ENCODE measurements at places on chromosomes 2 and 18. TPM values are rescaled to one million over a fixed set of nuclear protein-coding genes. Genes with fewer than 3 reads are reported as not detected.

- DNase-seq, result no peak
Observed at GRCh38 chr18:52572036-52573000, 232.3 kb downstream of the DCC start.

DNA sequence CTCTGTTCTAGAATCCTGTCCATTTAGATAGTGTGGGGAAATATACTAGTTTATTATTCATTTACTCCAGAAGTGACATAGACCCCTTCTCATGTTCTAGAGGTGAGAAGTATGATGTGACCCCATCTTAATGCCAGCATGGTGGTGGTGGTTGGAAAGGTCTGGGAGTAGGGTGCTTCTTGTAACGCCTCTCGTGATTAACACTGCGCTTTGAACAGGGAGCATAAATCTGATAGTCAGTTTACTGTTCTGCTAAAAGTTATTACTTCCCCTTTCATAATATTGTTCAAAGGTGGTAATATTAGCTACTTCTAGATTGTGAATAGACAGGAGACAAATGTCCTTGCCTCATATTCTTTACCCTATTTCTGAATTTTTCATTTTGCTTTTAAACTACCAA, 35.6 kb downstream of the EHBP1 start:
- no peak for DNase-seq

GRCh38 chr2:54572636-54573536, 116.8 kb downstream of the SPTBN1 start:
- peak; percentile 52 for DNase-seq

DNA sequence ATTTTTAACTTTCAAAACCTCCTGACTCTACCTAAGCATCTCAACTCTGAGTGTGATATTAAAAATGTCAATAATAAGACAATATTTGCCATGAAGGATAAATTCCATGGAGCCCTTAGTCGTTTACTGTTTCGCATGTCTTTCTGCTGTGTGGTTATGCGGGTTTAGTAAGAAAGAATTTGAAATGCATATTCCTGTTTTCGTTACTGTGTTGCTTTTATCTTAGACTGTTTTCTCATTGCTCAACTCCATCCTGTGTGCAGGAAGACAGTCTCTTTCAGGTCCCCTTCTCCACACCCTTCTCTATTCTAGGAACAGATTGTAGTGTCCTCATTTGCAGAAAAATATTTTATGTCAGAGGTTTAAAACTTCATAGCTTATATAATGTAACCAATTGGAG, 82.5 kb upstream of the MAP3K20 start:
- DNase-seq, result no peak

GRCh38 chr2:120703330-120703994, 32.2 kb upstream of the GLI2 start:
- DNase-seq, result peak; percentile 70

TMEM37 gene
- total RNA-seq, result not detected

GRCh38 chr18:67282796-67283195, 233.7 kb downstream of the DSEL start:
- DNase-seq, result no peak

ZNF892 gene
- total RNA-seq, result 1.9 TPM

DNA sequence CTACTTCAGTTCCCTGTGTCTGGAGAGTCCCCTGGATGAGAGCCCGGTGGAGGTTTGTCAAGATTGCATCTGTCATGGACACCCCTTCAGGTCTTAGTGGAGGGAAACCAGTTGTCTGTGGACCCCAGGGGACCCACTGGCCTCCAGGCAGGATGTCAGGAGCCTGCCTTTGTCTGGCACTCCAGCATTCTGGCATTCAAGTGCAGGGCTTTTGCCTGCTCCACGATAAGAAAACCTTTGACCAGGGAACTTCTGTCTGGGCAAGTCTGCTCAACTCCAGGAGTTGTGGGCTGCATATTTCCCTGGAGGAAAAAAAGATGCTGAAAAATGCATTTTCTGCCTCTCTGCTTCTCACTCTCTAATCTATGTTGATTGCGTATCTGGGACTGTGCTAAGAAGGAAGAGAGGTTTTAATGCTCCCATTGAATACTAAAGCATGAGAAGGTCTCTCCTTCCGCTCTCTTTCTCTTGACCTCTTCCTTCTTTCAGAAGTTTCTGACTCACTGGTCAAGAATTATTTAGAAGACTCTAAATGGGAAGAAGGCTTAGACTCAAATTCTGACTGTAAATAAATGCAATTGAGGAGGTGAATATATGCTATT, 104.5 kb downstream of the MMADHC start:
- DNase-seq, result peak; percentile 26

DNA sequence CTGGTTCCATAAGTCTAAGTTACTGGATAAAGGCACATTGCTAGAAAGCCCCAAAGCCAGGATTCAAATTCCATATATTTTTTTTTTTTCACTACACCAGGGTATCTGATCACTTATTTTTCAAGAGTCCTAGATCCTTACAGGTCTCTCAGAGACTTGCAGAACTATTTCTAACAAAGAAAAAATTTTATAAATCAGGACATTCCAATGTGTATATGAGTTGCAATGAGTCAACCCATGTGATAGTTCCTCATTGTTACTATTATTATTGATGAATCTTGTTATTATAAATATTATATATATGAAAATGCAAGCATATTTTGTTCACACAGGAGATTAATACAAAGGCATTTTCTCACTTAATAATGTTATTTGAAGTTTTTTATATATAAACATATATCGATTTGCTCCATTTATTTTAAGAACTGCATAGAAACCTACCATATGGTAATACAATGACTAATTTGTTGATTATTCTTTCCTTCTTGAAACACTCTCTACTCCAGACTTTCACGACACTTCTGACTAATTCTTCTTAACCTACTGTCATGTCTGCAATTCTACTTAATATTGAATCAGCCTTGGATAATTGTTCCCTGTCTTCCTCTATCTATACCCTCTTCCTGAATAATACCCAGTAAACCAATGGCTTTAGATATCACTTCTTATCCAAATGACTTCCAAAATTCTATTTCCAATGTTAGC, 968.4 kb upstream of the NRXN1 start:
- no peak for DNase-seq

MLPH gene
- total RNA-seq, result not detected

- DNase-seq, result no peak
Observed at GRCh38 chr2:172813314-172813888, 77.8 kb downstream of the RAPGEF4 start.

- no peak for DNase-seq
Observed at GRCh38 chr2:239731998-239732665, 293.0 kb downstream of the NDUFA10 start.

ANKRD30BL gene
- total RNA-seq, result not detected

DNA sequence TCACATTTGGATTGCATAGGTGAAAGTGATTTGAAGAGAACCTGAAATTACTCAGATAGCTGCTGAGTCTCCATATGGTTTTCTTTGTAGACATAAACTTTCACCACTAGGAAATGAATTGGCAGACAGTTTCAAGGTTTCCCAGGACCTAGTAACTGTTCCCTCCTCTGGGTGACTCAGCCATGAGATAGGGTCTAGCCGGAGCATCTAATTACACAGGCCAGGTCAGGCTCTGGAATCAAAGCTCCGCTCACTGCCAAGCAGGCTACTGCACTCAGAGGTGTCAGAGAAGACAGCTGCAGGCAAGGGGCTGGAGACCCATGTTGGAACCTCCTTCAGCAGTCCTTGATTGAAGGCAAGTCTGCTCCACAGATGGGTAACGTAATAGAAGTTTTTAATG, 429.2 kb downstream of the TNS1 start:
- no peak for DNase-seq
